ENCODE measurements at places on chromosomes 3 and 15.
A peak's percentile ranks its signal among the peaks of the same experiment; 100 is the strongest.

- no peak for DNase-seq
Measured at GRCh38 chr3:32502118-32502945, at the start of gene CMTM6. Gene CMTM6 (minus strand): TSS chr3:32502852. CDS start chr3:32502745, 107 bp downstream.

GRCh38 chr3:71185733-71186455, 397.6 kb downstream of the FOXP1 start:
- no peak for DNase-seq

- DNase-seq = no peak
Measured at GRCh38 chr15:88627463-88627862, 6.3 kb downstream of the AEN start.

GRCh38 chr15:94586099-94586498, 354.7 kb downstream of the MCTP2 start:
- DNase-seq = no peak

DNA sequence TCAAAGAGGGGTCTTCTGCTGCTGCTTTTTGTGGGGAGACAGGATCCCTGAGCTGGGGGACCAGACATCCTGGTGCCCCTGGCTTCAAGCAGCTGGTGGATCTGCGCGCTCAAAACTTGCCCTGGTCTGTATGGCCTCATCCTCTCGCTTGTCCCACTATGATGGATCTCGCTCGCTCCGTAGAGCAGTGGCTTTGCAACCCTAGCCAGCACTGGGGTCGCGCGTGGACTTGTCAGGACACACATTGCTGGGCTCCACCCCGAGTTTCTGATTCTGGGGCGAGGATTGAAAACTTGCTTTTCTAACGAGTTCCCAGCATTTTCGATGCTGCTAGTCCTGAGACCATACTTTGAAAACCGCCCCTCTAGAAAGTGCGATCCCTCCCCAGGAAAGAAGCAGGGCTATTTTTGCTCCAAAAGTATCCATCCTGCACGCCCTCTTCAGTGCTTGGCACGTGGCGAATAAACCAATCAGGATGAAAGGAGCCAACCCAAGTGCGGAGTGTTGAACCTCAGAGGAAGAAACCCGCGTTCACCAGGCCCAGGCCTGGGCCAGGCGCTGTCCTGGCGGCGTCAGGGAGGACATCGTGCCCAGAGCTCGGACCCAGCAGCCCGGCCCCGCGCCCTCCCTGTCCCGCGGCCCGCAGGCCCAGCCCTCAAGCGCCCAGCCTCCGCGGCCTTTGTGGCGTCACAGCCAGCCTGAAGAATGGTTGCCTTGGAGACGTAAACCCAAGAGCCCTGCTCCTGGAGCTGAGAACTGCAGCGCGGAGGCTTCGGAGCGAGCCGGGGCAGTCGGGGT, at the start of gene CFAP100:
Gene CFAP100 (plus strand): TSS at position 731 of the 798 bp plus-strand sequence. CDS start 1,092 bp downstream, outside the sequence.
- peak; percentile 42 for DNase-seq

- no peak for DNase-seq
Measured at GRCh38 chr15:52114261-52115055, 1.9 kb upstream of the BCL2L10 start.

DNA sequence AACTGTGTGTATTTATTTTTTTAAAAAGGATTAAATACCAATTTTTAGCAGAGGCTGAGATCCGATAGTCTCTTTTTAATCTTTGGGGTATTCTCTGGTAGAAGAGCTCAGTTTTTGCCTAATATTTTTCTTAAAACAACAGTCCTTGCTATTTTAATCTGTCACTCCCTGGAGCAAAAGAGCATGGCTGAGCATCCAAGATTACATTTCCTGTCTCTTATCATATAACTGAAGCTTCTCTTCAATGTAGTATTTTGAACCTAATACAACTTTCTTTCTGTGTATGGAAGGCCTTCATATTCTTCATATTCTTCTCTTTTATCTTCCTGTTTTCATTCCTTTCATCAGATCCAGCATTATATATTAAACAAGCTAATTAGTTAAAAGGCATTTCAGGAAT, 293.7 kb downstream of the NSUN3 start:
- DNase-seq = no peak

DNA sequence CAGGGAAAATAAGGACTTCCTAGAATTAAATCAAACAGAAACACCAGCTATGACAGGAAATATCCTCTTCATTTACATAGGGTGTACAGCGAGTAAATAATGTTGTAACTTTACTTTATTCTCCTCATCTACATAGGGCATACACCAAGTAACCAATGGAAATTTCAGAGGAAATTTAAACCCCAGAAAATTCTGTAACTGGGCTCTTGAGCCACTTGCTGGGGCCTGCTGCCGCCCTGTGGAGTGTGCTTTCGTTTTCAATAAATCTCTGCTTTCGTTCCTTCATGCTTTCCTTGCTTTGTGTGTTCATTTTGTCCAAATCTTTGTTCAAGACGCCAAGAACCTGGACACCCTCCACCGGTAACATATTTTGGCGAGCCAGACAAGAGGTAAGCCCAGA, 990.4 kb upstream of the CADM2 start:
- DNase-seq = no peak
